ENCODE measurements at places on chromosomes 13 and 19.

GRCh38 chr19:2700660-2701360, 1.7 kb downstream of the GNG7 start:
- no peak for DNase-seq

DNA sequence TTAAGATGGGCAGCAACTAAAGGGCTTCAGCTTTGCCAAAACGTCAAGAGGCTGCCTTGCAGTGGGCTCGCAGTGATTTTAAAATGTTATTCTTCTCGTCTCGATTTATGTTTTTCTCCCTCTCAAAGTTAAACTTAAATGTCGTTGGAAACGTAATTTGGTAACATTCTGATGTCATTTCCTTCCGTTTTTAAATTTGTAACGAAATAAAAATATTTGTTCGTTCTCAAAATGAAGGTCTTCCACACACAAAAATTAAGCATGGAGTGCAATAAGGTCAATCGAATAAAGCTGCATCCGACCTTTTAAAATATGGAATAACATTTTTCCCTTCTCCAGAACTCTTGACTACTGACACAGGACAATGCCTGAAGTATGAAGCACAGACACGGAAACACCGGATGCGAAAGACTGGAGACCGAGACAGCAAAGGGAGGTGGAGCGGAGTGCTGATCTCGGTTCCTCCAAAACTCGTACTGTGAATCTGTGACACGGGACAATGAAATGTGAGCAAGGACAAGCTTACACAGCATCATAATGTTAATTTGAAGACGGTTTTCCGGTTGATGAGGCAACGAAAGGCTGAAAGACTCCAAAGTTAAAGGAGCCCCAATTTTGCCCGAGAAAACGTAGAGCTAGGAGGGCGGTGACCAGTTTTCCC, 850 bp downstream of the MTMR6 start:
- DNase-seq, result no peak

- DNase-seq, result no peak
Observed at GRCh38 chr19:49514151-49514550, 1.7 kb downstream of the FCGRT start.

GRCh38 chr13:91406619-91407018, 8.2 kb downstream of the GPC5 start:
- DNase-seq, result peak; percentile 70

- DNase-seq, result no peak
Observed at GRCh38 chr13:48185018-48185417, 48.0 kb upstream of the ITM2B start.

GRCh38 chr19:2055931-2056836, 5.1 kb upstream of the MKNK2 start:
- DNase-seq, result no peak

DNA sequence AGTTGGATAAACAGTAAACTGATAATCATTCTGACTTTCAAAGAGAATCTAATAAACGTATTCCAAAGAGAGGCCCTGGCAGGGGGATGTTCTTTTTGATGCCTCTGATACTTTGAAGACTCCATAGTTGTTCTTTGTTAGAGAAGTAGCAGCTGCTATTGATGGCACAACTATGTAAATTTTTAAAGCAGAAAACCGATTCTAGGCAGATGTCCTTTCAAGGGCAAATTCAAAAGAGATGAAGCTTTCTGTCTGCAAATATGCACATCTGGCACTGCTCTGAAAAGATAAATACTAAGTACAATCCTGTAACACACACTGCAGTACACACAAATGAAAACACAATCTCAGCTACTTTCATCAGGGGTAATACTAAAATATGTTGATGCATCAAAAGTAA, 250.1 kb downstream of the VWA8 start:
- no peak for DNase-seq

GRCh38 chr13:49759503-49759902, 33.0 kb downstream of the KPNA3 start:
- no peak for DNase-seq

DNA sequence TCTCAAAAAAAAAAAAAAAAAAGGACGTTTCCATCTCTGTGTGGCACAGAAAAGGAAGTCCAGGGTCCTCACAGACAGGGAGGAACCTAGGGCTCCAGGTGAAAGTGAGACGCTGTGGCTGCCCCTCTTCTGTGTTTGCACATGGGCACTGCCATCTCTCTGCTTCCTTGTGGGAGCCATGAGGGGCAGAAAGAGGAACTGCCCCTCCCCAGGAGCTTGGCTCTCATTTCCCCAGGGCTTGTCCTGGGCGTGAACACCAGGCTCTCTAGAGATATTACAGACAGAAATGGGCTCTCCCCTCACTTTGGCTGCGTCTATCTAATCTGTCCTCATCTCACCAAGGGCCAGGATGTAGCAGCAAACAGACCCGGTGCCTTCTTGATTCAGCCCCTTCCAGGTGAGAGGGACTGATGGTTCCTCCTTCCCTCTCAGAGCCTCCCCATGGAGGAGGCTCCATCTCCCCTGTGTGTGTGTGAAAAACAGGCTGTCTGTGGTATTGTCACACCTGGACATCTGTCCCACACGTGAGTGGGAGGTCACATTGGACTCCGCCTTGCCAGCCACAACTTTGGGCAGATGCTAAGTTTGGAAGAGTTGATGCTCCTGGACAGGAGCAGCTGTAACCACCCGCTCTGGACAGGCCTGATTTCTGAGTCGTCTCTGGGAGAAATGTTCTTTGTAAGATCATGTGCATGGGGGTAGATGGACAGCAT, 840 bp upstream of the LILRA4 start:
- no peak for DNase-seq

- DNase-seq, result no peak
Observed at GRCh38 chr13:58207501-58207900, 576.0 kb downstream of the PCDH17 start.

GRCh38 chr13:74388626-74389025, 254.4 kb upstream of the KLF12 start:
- DNase-seq, result peak; percentile 13

DNA sequence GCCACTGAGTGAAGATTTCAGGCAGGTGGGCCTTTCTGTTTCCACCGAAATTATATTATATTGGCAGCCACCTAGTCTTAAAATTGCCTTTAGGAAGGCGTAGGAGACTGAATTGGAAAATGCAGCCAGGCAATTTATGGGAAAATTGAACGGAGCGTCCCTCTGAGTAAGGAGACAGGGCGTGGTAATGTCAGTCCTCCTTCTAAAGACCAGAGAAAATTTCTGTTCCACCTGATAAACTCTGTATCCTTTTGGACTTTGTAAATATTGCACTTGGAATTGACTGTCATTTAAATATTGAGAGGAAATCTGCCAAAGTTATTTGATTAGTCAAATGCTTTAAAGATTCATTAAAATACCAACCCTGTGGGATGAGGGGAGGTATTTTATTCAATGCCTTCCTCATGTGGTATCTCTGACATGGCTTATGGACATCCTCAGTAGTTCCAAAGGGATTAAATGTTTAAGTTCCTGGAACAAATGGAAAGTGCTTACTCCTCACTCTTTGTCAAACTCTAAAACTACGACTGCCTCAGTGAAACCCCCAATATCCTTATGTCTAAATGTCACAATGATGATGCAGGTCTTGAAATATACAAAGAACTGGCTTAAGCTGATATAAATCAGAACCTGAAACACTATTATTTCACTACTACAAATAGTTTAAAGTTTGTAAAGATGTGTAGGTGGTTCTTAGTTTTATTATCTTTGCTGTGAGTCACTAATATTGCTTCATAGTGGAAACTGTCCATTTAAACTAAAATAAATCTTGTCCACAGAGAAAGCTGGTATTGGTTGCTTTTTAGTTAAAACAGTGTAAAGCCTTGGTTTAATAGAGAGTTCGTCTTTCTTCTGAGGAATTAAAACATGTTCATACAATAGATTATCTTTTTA, 203.2 kb downstream of the FGF14 start:
- no peak for DNase-seq

GRCh38 chr13:112785483-112785856, 95.6 kb downstream of the ATP11A start:
- no peak for DNase-seq

DNA sequence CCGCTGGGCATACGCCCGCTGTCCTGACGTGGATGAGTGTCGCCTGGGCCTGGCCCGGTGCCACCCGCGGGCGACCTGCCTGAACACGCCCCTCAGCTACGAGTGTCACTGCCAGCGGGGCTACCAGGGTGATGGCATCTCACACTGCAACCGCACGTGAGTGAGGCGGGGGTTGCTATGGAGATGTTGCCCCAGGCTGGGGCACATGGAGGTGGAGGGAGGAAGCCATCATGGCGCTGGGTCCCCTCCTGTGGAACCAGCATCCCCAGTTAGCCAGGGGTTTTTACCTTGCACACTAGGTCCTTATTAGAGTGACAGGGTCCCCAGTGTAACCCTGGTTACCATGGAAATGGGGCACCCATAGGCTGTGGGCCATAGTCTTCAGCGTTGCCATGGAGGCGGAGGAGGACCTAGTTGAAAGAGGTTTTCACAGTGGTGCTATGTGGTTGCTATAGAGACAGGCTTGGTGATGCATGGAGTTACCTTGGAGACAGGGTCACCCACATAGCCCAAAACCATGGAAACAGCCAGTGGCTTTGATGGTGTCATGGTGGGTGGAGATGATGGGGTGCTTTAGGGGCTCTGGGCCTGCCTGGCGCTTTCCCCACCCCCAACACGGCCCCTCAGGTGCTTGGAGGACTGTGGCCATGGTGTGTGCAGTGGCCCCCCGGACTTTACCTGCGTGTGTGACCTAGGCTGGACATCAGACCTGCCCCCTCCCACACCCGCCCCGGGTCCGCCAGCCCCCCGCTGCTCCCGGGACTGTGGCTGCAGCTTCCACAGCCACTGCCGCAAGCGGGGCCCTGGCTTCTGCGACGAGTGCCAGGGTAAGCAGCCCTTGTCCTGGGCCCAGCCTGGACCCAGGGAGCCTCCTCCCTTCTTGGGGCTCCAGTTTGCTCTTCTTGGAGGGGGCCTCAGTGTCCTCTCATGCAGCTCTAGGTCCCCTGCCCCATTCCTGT, 27.1 kb downstream of the MEGF8 start:
- no peak for DNase-seq

DNA sequence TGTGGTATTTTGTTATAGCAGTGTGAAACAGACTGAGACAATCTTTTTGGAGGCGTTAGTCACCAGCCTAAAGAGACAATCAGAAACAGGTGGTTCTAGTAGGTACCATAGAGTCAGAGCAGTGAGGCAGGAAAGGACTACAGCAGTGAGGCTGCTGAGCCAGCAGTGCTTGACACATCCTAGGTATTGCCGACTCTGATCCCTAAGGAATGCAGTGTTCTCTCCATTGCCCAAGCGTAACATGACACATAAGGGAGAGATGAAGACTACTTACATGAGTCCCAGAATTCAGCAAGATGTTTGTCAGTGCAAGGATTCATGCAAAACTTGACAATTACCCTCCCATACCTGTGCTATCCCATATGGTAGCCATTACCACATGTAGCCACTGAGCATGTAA, 62.4 kb upstream of the XPO4 start:
- DNase-seq, result no peak

- DNase-seq, result no peak
Observed at GRCh38 chr19:1941146-1942077, at the start of gene CSNK1G2. CSNK1G2 (plus strand) TSS chr19:1941172; CDS start chr19:1969773, 28,601 bp downstream.

DNA sequence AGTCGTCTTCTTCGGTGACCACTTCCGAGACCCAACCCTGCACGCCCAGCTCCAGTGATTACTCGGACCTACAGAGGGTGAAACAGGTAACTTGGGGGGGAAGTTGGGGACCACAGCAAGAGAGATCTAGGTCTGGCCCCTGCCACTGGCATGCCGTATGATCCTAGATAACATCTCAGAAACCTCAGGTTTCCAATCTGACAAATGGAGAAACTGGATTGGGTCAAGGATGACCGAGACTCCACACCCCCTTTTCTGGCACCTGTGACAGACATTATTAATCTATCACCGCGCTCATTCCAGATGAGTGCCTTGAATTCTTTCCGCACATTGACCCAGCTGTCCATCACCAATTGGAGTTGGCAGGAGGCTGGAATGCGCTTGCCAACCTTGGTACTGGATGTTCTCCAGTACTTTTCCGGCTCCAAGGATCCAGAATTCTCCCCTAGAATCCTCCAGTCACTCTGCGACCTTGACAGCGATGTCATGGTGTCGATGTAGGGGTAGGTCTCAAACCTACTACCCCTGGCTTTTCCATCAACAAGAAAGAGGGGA, 17.4 kb downstream of the VASP start:
- no peak for DNase-seq

DNA sequence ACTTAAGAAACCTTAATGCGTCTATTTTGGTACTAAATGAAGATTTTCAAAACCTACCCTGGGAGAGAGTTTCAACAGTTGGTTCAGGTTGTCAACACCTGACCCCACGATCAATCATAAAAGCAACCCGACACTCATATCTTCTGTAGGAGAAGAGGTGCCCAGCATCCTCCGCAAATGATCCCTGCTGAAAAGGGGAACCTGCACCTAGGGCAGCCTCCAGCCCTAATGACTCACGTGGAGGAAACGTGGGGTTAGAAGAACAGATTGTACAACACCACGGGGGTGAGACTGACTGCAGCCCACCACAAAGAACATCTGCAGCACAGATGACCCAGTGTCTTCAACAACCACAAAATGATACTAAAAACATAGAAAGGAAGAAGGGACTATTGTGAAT, 116.3 kb downstream of the RAB20 start:
- DNase-seq, result no peak

- DNase-seq, result peak; percentile 97
Observed at GRCh38 chr19:14405758-14406644, 13.1 kb downstream of the DDX39A start.

DNA sequence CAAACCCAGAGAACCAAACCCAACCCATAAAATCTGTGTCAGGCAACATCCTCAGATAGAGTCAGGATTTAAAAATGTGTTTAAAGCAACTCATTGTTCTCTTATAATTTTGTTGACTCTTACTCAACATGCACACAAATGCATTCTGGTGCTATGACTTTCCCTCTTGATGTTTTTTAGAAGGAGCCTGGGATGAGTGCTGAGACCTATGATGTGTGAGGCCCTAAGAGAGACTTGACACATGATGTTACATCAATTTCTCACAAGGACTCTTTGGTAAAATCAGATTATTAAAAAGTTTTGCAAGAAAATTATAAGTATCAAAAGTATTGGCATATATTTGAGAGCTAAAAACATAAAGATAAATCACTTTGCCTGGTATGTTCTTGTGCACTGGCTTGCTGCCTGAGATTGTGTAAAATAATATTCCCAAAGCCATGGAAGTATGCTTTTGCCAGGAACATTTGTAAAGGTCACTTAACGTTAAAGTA, 173.9 kb downstream of the DCLK1 start:
- no peak for DNase-seq

GRCh38 chr13:99941086-99941485, 30.5 kb downstream of the ZIC5 start:
- no peak for DNase-seq

- DNase-seq, result no peak
Observed at GRCh38 chr13:105329359-105329758, 1206.1 kb downstream of the EFNB2 start.
